Hindlimb muscle (tissue), 1 donor: ENCODE measurements at places on chromosomes 5 and 9. TPM values are rescaled to one million over a fixed set of nuclear protein-coding genes. Genes with fewer than 3 reads are reported as not detected.

Gene NADK2
- 45.3 TPM for polyA plus RNA-seq

Gene PPP3R2
- not detected for polyA plus RNA-seq

Gene MAMDC2
- polyA plus RNA-seq: 5.4 TPM

Gene FOXD1
- 0.50 TPM for polyA plus RNA-seq

Gene WNT8A
- polyA plus RNA-seq: not detected

Gene PCDHB12
- 4.7 TPM for polyA plus RNA-seq

Gene PCDHGC5
- polyA plus RNA-seq: 1.1 TPM

Gene RCL1
- 17.4 TPM for polyA plus RNA-seq

GRCh38 chr9:87069690-87070089 lies 122.4 kb upstream of the GAS1 start:
- DNase-seq: no peak

DNA sequence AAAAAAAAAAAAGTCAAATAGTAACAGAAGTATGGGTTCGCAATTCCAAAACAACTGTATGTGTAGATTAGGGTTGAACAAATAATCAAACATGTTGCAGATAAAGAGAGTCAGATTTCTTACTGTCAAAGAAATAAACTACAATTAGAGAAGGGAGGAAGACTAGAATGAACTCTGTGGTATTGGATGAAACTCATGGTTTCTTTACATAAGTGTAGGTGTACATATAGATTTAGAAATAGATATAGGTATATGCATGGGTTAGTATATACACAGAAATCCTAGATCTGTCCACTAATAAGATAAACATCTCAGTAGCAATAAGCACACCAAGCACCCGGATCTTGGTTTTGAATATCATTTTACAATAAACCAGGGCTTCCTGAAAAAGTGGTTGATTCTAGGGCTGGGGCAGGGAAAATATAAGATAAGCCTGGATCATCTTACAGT lies 21.3 kb downstream of the DTWD2 start:
- no peak for DNase-seq

- DNase-seq: no peak
Measured at GRCh38 chr5:39231705-39232525, 12.6 kb upstream of the FYB1 start.

DNA sequence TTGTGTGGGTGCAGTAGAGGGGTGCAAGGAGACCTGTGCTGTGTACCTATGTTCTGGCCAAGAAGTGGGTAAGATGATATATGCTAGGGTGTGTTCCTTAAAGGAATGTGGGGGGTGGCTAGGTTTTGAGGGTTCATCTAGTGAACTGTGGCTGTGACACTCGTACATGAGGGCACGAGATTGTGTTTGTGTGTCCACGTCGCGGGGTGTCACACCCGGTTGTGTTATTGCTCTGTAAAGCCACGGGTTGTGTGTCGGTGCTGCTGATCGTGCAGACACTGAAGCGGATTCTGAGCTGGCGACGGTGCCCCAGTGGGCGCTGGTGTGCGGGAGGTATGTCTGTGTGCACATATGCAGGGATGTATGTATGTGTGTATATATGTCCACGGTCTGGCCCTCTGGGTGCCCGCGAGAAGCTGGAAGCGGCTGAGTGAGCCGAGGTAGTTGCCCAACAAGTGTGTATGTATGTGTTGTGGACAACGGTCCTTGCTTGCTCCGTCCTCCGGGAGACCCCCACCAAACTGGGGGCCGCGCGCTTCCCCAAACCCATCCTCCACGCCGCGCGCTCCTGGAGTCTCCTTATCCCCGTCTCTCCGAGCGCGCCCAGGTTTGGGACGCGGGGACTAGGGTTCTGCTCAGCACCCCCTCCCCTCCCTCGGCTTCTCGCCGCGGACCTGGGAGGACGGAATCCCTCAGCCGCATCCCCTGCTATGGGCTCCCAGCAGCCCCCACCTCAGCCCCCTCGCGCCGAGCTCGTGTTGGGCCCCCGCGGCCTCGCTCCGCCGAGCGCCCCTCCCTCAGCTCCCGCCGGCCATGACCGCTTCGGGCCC lies 639 bp downstream of the PCDH1 start:
- DNase-seq: no peak

DNA sequence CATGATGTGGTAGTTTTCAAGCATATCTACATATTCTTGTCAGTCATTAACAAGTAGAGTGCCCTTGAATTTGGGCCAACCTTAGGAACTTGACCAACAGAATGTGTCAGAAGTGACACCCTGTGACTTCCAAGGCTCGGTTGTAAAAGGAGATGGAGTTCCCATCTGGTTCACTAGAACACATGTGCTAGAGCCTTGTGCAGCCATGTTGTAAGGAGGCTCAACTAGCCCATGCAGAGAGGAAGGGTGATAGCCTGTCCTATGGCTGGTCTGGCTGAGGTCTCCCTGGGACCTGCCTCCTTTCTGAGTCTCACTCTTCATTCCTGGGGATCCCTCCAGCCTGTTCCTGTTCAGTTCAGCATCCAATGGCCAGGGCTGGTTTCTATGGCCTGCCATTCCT lies 28.1 kb upstream of the HRH2 start:
- DNase-seq: no peak

DNA sequence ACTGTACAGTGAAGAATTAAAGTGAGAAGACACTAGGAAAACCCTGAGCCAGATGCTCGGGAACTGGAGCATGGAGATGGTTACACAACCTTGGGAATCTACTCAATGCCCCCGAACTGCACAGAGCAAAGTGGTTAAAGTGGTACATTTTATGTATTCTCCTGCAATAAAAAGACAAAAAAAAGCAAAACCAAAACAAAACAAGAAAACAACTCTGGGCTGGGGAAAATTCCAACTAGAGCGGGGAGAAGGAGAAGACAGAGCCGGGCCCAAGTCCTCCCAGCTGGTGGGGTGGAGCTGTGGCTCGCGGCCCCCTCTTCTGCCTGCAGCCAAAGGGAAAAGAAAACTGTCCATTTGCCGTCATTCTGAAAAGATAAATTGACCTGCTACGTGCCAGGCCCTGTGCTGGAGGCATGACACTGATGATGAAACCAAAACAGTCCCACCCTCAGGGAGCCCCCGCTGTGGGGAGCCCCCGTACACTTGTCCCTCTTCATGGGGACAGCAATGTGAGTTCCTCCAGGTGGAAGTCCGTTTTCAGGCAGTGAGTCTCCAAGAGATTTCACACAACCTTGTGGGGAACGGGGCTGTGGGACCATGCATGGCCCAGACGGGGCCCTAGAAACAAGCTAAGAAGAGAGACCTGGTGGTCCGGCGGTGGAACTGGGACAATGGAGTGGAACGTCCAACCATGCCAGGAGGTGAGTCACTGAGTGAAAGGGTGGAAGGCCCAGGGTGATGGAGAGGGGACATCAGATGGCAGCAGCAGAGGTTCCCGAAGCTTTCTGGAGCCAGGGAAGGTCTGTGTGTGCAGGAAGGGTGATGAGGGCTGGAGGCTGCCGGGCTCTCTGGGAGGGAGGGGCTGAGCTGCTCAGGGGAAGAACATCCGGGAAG lies 114.8 kb upstream of the COL5A1 start:
- DNase-seq: no peak

GRCh38 chr9:133603135-133603927 lies 5.9 kb downstream of the FAM163B start:
- DNase-seq: no peak

DNA sequence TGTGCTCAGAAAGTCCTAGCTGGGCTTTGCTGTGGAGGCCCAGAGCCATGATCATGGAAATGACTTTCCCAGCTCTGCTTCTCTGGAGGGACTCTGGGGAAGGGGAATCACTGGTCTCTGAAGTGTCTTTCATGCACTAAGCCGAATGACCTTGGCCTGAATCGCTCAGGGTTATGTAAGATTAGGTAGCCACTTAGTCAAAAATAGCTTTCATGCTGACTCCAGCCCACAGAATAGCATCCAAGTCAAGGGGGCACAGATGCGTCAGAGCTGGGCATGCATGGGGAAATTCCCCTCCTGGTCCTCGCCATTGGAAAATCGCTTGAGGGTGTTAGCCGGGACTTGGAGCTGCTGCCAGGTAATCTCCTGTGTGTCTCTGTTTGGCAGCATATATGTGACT lies 36.1 kb upstream of the PPARGC1B start:
- no peak for DNase-seq
